ENCODE measurements at places on chromosomes 2 and 18.
A peak's percentile ranks its signal among the peaks of the same experiment; 100 is the strongest.

GRCh38 chr2:39093218-39093898, 27.5 kb downstream of the SOS1 start:
- DNase-seq = no peak

- no peak for DNase-seq
Measured at GRCh38 chr2:105843476-105844374, 99.0 kb downstream of the NCK2 start.

DNA sequence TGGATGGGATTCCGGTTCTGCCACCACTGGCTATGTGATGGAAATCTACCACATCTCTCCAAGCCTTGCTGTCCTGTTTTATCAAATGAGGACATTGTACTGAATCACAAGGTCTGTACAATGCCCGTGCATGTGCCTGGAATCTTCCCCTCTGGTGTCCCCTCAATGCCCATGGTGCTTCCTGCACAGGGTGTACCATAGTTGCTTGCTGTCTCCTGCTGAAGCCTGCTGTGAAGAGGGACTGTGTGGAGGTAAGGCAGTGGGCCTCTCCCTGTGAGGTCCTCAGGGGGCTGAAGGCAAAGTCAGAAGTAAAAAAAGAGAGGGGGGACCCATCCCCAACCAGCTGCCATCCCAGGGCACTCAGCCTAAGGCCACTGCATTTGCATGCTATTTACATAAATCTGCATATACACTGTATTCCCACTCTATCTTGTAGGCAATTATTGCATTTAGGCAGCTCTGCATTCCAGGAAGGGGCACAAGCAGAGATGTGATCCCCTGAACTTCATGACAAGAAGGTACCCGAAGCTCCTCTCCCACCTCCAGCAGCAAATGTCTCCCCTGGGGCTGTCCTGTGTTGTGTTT, 9.1 kb upstream of the STEAP3 start:
- DNase-seq = no peak

GRCh38 chr2:226351711-226352110, 447.9 kb downstream of the IRS1 start:
- no peak for DNase-seq

- DNase-seq = no peak
Measured at GRCh38 chr18:49024804-49025421, 74.1 kb upstream of the SMAD7 start.

GRCh38 chr2:127464470-127465257, 46.4 kb downstream of the PROC start:
- no peak for DNase-seq

DNA sequence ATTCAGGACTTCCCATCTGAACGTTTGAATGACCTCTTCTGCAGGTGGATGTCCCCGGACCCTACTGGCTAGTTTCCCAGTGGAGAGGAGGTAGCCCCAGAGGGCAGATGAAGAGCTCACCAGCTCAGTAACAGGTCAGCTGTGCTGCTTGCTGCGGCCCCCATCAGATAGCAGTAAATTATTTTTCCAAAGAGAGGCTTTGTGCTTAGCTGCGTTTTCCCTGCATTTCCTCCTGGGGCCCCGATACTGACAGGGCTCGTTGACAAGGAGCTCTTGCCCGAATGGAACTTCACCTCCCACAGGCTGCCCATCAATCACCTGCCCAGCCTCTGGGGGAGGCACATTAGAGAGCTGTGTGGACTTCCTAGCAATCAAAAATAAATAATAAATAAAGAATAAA, 185.8 kb downstream of the DOK6 start:
- no peak for DNase-seq

DNA sequence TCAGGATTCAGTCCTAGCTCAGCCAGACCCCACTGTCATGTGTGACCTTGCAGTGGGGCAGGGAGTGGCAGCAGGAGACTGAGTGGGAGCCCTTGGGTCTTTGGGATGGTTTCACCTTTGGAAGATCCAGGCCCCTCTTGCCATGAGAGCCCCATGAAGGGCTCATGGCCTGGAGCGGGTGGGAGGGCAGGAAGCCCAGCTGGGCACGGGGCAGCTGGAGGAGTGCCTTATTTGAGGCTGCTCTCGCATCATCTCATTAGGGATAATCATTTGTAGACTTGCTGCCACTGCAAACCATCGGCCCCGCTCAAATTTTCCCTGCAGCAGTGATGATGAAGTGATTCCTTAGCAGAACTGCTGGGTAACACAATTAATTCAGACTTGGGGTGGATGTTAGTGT, 73.9 kb downstream of the TGOLN2 start:
- DNase-seq = no peak

GRCh38 chr2:144054911-144055310, 465.0 kb downstream of the ZEB2 start:
- no peak for DNase-seq

DNA sequence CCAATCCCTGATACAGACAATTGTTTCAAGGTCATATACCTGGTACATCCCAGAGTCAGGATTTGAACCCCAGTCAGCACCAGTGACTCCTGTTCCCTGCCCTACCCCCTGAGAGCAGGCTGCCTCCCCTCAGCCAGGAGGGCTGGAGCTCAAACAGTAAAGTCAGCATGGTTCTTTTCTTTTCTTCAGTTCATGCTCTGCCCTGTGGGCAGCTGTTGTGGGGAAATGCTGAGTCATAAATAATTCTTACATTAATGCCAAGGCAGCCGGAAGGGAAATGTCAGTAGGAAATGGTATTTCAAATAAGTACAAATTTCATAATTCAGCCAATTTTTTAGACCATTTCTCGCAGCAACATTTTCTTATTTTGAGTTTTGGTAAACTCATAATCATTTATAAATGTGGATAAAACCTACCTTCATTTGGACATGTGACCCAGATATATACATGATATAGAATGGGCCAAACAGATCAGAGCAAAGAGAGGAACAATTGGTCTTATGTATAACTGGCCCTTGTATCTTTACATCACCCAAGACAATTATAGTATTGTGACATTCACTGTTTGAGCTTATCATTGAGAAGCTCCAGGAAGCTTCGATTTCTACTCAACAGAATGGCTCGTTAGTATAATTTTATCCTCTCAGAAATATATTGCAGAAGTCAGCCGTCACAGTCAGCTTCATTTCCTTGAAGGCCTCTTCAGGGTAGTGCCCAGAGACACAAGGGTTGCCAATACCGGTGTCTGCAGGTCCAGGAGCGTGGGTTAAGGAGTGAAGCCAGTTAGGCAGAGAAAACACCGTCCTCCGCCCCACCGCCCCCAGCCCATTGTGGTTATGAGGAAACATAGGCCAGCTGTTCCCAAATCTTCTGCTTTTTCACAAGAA, 28.0 kb upstream of the SCYGR1 start:
- peak; percentile 47 for DNase-seq

- DNase-seq = no peak
Measured at GRCh38 chr2:179805001-179805400, 56.4 kb downstream of the ZNF385B start.

DNA sequence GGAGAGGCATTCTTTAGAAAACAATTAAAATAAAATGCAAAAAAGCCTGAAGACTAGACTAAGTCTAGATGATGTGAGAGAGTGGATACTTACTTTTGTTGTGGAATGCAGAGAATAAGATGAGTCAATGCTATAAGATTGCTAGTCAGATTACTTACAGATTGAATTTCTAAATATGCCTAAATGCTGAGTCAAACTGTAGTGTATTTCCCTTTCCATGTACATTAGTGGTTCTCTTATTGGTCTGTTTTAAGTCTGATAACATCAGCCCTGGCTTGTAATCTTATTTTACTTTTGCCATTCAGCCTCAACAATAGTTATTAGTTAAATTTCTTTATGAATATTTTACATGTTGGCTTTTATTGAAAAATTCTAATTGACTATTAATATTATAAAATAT, 702.7 kb downstream of the SOCS6 start:
- peak; percentile 52 for DNase-seq

DNA sequence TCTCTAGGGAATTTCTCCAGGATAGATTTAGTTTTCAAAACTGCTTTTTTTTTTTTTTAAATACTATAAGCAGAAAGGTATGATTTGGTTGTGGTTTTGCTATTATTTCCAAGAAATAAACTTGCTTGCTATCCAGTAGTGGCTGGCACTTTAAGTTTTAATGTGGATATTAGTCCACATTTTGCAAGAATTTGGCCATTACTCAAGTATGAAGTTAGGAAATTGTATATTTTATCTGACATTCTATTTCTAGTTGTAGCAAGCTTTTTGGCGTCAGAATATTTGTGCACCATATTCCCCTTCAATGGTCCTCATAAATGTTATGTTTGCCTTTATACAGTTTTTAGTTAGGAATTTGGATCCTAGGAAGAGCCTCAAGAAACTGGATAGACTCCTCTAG, 226.3 kb downstream of the ZNF521 start:
- no peak for DNase-seq

GRCh38 chr2:188986839-188987238, 12.7 kb downstream of the COL3A1 start:
- no peak for DNase-seq

- DNase-seq = no peak
Measured at GRCh38 chr18:65057439-65058083, 693.3 kb upstream of the CDH7 start.

GRCh38 chr2:52467189-52467588, 1300.4 kb upstream of the CHAC2 start:
- DNase-seq = no peak

- DNase-seq = no peak
Measured at GRCh38 chr2:10452312-10452711, 4.2 kb upstream of the ODC1 start.

GRCh38 chr2:28828382-28828781, 17.7 kb downstream of the SPDYA start:
- no peak for DNase-seq

GRCh38 chr2:55027226-55027625, 23.0 kb downstream of the RTN4 start:
- DNase-seq = no peak

GRCh38 chr2:230217424-230217823, 2.4 kb downstream of the SP110 start:
- no peak for DNase-seq

GRCh38 chr2:65608916-65609315, 176.5 kb upstream of the SPRED2 start:
- DNase-seq = no peak

- no peak for DNase-seq
Measured at GRCh38 chr2:208627110-208627884, 220.7 kb downstream of the PTH2R start.

DNA sequence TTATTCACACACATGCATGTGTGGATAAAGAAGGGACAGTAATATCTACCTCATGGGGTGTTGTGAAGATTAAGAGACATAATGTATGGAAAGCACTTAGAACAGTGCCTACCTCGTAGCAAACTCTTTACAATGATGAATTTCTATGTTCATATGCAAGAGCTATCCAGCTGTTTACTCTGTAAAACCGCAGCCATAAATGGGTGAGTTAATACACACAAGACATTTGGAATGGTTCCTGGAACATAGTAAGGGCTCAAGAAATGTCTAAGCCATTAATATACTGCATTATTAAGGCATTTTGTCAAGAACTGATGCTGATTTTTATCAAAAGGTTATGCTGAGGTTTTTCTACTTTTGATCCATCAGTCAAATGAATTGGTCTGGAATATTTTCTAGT, 1076.2 kb downstream of the TSN start:
- DNase-seq = no peak

DNA sequence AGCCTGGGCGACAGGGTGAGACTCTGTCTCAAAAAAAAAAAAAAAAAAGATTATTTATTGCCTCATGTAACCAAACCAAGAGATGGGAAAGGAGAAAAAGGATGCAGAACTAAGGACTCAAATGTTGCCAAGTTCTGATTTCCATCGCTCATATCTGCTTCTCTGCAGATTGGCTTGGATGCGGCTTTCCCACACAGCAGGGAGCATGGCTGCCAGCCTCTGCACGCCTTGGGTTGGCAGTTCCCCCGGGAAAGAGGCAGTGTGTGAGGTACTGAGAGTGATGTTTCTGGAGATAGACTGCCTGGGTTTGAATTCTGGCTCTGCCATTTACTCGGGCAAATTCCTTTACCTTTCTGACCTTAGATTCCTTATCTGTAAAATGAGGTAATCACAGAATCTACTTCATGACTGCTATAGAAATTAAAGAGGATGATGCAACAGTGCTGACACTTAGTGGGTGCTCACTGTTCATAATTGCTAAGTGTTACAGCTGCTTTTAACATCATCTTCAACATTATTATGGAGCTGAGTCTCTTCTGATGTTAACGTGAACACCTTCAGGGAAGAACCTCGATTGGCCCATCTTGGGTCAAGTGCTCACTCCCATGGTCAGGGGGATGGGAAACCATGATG, 68.8 kb downstream of the ACAA2 start:
- DNase-seq = no peak

DNA sequence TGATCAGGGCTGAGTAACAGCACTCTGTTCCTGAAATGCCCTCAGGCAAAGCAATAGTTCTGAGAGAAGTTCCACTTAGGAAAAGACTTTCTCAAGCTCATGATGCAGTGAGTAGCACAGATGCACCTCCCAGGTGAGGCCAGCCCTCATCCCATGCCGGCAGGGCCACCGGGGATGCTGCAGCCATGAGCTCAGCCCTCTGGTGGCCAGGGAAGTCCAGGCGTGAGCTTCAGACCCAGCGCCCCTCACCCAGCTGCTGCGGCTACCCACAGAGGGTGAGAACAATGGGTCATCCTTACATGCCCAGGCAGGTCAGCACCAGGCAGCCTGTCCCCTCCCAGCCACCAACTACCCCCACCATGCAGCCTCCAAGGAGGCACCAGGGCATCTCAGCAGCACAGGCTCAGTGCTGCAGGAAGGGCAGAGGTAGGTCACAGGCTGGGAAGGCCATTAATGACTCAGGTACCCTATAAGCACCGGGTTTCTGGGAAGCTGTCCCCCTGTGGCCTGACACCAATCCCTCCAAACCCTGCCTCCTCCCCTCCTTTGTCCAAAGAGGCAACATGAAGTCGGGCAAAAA, 50.6 kb downstream of the TTC32 start:
- no peak for DNase-seq

GRCh38 chr18:55627007-55627406, 39.0 kb upstream of the TCF4 start:
- no peak for DNase-seq

- DNase-seq = no peak
Measured at GRCh38 chr2:237191714-237192081, 106.0 kb downstream of the COPS8 start.
